Skeletal muscle tissue (tissue), 5 donors: ENCODE measurements at places on chromosomes 5 and 9. TPM values are rescaled to one million over a fixed set of nuclear protein-coding genes. Genes with fewer than 3 reads are reported as not detected.

MED7 gene
- 11.5 TPM for total RNA-seq

LAMC3 gene
- total RNA-seq, result 0.52 TPM

DMRT3 gene
- under 0.01 TPM for total RNA-seq

TAL2 gene
- 12.0 TPM for total RNA-seq

ALDOB gene
- not detected for total RNA-seq

GARIN3 gene
- not detected for total RNA-seq

PPP3R2 gene
- total RNA-seq, result not detected

CAVIN4 gene
- 172 TPM for total RNA-seq

CNTNAP3 gene
- 4.2 TPM for total RNA-seq

PDE6A gene
- not detected for total RNA-seq

PCDHA3 gene
- not detected for total RNA-seq

PTGER4 gene
- total RNA-seq, result 10.4 TPM

SLC4A9 gene
- not detected for total RNA-seq

EIF4E1B gene
- total RNA-seq, result not detected

FAM163B gene
- not detected for total RNA-seq

ANXA2R gene
- 1.6 TPM for total RNA-seq

PCDH1 gene
- total RNA-seq, result 20.9 TPM

PCDHGA10 gene
- total RNA-seq, result 4.2 TPM
